Pulmonary artery endothelial cell (primary cell): ENCODE measurements at places on chromosomes 11 and 22.
A peak's percentile ranks its signal among the peaks of the same experiment; 100 is the strongest.

GRCh38 chr11:96105197-96105895, 181.4 kb upstream of the MTMR2 start:
- DNase-seq, result no peak

- DNase-seq, result no peak
Observed at GRCh38 chr22:44424359-44424682, 73.7 kb downstream of the RTL6 start.

DNA sequence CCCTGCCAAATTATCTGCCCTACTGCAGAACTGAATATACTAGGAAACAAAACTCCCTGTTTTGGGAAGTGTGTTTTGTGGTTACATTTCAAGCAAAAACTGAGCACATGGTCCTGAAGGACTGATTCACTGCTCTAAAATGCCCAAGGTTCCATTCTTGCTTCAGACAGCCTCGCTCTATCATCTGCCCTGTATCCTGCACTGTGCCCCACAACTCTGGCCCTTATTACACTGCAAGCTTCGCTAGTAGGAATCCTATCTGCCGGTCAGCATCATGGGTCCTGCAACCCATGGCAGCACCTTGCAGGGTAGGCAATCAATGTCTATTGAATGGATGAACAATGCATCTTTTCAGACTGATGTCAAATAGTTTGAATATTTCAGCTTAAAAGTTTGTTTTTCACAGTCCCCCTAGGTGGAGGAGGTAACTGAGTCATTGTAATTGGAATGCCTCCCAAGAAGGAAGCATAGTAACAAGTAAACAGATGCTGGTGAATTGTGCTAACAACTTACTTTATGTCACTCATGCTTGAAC, 21.3 kb downstream of the LAYN start:
- DNase-seq, result no peak

- no peak for DNase-seq
Observed at GRCh38 chr11:88013508-88014065, 161.7 kb downstream of the RAB38 start.

DNA sequence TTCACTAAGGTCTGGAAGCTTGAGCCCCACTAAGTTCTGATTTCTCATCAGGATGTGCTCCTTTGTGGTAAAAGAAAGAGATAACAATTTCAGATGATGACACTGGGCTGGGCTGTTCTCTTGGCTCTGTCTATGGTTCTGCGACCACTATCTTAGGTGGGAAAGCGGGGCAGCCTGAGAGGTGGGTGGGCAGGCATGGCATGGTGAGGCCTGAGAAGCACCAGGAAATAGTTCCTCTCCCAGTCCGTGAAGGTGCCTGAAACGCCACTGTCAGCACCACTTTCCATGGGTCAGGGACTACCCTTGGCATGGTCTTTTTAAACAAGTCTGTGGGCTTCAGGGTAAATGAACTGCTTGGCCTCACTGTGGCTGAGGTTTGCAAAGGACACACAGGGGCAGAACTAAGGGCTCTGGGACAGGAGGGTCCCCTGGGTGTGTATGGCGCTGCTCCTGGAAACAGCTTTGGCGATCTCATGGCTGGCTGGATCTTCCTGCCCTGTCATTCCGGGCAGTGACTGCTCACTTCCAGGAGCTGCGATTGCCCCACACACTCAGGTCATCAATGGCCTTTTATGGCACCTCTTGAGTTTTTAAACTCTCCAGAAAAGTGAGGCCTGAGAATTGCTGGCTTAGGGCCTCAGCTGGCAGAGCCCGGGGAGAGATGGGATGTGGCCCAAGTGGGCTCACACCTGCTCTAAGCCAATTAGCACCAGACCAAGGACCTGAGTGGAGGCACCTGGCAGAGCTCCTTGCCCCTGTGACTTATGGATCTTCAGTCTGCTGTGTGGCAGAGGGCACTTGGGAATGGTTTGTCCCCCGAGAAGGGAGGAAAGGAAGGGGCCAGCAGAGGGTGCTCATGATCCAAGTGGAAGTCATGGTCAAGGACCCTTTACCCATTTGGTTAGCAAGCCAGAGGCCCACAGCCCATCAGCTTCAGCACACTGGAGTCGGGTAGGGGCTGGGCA, 55.6 kb upstream of the LYVE1 start:
- no peak for DNase-seq

- DNase-seq, result peak; percentile 26
Observed at GRCh38 chr22:25419247-25420113, 145.0 kb upstream of the GRK3 start.

DNA sequence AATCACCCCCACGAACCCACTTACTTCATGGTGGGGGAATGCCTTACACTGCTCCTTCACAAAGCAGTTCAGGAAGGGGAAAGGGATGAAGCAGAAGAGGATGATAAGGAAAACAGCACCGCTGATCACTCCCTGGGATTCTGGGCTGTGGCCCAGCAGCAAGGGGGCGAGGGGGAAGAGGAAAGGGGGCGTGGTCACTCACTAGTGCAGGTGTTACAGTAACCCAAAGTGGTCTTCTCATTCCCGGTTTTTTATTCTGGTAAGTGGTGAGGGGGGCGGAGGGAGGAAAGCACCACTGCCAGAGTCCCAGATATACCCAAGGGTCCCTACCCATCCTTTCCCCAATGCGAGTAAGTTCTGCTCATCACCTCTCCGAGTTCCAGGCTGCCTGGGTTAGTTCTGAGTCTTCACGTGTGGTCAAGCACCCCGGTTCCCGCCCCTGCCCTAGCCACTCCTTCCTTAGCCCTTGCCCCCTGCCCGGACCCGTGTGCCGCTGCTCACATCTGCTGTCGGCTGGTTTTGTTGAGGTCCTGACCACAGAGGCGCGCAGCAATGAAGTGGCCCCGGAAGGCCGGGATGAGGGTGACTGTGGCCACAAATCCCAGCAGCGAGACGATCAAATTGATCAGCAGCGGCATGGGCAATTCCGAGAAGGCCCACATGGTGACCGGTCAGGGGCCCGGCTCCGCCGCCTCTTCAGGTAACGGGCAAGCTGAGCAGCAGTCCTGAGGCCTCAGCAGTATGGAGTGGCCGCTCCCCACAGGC, 477 bp downstream of the DPAGT1 start:
- no peak for DNase-seq

GRCh38 chr11:94876645-94877442, 96.5 kb downstream of the CWC15 start:
- DNase-seq, result peak; percentile 77

DNA sequence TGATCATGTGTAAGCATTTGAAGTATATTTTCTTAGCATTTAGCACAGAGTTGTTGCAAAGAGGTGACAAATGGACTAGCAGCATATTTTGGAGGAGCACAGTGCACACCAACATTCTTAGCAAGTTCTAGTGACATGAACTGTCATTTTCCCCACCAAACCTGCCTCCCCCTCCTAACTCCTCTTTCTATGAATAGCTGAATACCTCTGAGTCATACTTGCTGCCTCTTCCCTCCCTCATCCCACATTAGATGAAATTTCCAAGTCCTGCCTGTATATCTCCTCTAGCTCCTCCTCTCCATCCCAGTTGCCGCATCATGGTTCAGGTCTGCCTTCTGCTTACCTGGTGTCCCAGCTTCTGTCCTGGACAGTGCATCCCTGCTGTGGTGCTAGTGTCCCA, 7.2 kb downstream of the OSBP2 start:
- no peak for DNase-seq

GRCh38 chr11:109037856-109038780, 373.2 kb downstream of the DDX10 start:
- DNase-seq, result peak; percentile 77

GRCh38 chr11:1326435-1327063, 17.1 kb upstream of the TOLLIP start:
- no peak for DNase-seq

DNA sequence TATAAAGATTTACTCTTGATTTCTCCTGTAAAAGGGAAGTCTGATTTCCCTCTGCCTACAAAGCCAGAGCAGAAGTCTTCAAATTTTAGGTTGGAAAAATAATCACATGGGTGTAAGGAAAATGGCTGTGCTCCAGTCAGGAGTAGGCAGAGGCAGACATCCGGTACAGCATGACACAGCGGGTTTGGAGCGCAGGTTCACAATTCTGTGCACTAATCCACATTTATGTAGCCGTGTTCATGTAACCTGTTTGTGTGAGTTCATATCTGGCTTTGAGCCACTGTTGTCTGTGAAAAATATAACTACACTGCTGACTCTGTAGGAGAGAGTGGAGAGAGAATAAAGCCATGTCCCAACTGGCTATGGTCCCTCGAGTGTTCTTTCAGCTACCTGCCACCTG, 248.0 kb downstream of the CASP12 start:
- DNase-seq, result no peak

GRCh38 chr11:121928597-121929580, 187.1 kb downstream of the BLID start:
- no peak for DNase-seq

GRCh38 chr11:69152733-69153421, 2.9 kb upstream of the SMIM38 start:
- DNase-seq, result no peak

DNA sequence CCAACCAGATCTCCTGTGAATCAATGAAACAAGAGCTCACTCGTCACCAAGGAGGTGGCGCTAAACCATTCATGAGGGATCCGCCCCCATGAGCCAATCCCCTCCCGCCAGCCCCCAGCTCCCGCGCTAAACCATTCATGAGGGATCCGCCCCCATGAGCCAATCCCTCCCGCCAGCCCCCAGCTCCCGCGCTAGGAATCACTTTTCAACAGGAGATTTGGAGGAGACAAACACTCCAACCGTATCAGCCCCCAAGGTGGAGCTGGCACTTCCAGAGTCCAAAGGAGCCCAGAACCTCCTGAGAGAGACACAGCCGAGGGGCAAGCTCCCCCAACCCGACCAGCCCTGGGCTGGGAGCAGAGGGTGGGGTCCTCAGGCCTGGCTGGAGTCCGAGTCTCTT, 40.9 kb upstream of the PRR5 start:
- DNase-seq, result no peak

DNA sequence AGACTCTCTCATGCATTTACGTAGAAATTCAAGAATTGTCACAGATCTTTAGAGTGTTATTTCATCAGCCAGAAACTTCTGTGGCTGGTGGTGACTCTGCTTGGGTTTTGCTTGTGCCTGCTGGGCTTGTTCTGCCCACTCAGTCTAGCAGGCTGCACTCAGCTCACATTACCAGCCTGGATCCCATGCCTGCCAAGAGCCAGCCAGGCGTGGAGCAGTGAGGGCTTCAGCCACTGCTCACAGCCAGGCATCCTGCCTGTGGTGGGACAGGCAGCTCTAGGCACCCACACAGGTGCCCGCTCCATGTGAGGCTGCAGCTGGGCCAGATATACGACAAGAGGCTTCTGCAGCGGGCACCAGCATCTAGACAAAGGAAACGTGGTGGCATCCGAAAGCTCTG, 1213.3 kb upstream of the RAG2 start:
- no peak for DNase-seq

GRCh38 chr11:85867751-85868150, 12.6 kb downstream of the CCDC83 start:
- no peak for DNase-seq

- no peak for DNase-seq
Observed at GRCh38 chr11:106321601-106322000, 244.1 kb downstream of the AASDHPPT start.

DNA sequence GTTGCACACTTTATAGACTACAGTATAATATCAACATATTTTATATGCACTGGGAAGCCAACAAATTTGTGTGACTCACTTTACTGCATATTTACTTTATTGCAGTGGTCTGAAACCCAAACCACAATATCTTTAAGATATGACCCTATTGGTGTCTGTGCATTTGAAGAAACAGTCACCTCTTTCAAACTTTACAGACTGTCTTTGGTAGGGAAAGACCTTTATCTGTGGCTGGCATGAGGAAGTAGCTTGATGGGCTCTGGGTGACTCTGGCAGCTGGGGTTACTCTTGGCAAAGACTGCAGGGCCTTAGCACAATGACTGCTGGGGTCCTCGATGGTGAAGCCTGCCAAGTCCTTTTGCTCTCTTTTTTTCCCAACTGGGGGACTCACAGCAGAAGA, 21.3 kb upstream of the ABTB2 start:
- DNase-seq, result no peak

- DNase-seq, result no peak
Observed at GRCh38 chr11:6927030-6927617, 898 bp downstream of the ZNF215 start.

DNA sequence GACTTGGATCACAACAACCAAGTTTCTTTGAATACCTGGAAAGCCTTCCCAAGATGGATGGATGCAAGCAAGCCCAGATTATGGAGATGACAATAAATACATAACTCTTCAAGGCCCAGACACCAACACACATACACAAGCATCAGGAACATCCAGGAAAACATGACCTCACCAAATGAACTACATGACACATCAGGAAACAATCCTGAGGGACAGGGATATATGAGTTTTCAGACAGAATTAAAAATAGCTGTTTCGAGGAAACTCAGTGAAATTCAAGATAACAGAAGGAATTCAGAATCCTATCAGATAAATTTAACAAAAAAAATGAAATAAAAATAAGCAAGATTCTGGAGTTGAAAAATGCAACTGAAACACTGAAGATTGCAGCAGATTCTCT, 659.4 kb downstream of the METTL15 start:
- no peak for DNase-seq

- DNase-seq, result no peak
Observed at GRCh38 chr11:120224361-120224760, 13.5 kb downstream of the OAF start.

GRCh38 chr22:32333141-32333768, 24.4 kb upstream of the RFPL3 start:
- no peak for DNase-seq

DNA sequence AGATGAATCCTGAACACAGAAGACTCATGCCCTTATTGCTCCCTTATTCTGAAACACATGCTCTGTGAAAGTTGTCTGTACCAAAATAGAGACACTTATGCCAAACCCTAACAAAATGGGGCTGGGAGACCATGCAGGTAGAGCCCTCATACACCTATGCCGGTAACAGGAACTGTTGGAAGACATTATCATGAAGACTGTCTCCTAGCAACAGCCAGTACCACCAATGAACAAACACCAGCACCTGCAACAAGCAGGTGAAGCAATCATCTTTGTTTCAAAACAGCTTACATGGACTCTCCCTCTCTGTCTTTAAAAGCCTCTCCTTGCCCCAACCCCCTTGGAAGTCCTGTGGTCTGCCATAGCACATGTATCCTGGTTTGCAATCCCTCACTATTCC, 17.2 kb downstream of the SLC5A4 start:
- no peak for DNase-seq

DNA sequence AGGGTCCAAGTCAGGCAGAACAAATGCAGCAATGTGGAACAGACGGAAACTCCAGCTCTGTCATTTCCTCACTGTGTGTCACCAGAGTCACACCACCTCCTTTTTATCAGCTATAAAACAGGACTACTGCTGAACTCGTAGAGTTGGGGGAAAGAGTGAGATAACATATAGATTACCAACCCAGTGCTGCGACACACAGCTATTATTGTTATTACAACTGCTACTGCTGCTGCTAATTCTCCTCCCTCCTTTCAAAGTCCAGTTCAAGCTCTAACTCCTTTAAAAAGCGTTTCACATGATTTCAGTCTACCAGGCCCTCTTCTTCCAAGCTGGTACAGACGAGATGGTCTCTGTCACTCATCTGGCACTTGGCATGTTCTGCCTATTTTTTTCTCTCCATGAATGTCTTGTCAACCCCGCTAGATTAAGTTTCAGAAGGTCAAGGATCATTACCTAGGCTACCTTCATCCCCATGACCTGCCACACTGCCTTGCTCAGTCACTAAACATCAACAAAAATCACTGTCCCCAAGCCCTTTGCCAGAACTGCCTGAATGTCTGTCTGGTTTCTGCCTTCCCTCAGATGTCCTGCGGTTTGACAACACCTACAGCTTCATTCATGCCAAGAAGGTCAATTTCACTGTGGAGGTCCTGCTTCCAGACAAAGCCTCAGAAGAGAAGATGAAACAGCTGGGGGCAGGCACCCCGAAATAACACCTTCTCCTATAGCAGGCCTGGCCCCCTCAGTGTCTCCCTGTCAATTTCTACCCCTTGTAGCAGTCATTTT, 3.7 kb upstream of the MTFP1 start:
- DNase-seq, result no peak
